ENCODE measurements at places on chromosomes 13 and 19. TPM values are rescaled to one million over a fixed set of nuclear protein-coding genes. Genes with fewer than 3 reads are reported as not detected.

DNA sequence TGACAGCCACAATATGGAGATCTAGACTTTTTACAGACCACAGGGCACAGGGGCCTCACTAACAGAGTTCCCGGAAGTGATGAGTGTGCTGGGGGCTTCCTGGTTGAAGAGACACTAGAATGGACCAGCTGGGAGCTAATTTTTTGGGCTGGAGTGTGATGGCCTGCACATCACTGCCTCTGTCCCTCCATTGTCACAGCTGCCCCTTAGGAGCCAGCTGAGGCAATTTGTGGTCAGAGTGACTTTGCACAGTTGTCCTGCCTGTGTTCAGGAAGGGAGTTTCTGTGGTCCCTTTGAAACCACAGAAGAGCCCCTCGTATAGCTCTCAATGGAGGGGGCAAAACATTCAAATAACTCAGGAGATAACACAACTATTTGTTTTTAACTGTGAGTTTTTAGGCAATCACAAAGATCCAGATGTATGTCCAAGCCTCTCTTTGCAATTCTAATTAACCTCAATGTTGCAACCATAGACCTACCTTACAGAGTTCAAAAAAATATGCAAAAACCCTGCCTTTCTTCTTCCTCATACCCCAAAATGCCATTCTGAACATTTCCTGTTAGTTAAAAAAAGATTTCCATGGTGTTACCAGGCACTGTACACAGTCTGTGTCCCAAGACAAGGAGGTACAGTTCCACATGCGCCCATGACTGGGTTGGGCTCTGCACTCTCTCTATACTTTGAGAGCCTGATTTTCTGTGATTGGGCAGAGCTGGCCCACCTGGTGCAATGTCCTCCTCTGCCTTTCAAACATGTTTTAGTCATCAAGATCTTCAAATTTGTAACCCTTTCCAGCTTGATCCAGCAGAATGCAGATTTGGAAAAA lies 2.4 kb downstream of the ALOX5AP start:
- no peak for DNase-seq

GRCh38 chr13:57627663-57628062 lies 3.9 kb upstream of the PCDH17 start:
- no peak for DNase-seq

The GPR4 gene
- total RNA-seq, result 0.91 TPM

The CALR3 gene
- not detected for total RNA-seq

DNA sequence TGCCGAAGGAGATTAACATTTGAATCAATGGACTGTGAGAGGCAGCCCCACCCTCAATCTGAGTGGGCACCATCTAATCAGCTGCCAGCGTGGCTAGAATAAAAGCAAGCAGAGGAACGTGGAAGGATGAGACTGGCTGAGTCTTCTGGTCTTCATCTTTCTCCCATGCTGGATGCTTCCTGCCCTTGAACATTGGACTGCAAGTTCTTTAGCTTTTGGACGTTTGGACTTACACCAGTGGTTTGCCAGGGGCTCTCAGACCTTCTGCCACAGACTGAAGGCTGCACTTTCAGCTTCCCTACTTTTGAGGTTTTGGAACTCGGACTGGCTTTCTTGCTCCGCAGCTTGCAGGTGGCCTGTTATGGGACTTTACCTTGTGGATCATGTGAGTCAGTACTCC lies 14.7 kb downstream of the NHLRC3 start:
- no peak for DNase-seq

Measured in pancreas (tissue), 10 donors.